T-helper 1 cell (primary cell): ENCODE measurements at places on chromosomes 7 and 10.
A peak's percentile ranks its signal among the peaks of the same experiment; 100 is the strongest.

DNA sequence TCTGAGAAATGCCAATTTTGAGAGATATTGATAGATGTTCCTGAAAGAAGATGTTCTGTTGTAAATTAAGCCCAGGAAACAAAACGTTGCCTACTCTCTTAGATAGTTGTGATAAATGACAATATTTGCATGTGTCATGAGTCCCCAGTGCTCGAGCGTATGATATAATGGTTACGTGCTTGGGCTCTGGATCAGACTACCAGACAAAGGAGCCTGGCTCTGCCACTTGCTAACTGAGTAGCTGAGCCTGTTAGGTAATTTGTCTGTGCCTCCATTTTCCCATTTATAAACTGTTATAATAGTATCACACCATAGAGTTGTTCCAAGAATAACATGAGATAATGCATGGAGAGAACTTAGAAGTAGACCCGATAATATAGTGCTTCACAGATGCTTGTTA, 1.8 kb downstream of the A1CF start:
- no peak for DNase-seq

- peak; percentile 46 for DNase-seq
Observed at GRCh38 chr7:39589323-39590111, 23.3 kb downstream of the YAE1 start.

DNA sequence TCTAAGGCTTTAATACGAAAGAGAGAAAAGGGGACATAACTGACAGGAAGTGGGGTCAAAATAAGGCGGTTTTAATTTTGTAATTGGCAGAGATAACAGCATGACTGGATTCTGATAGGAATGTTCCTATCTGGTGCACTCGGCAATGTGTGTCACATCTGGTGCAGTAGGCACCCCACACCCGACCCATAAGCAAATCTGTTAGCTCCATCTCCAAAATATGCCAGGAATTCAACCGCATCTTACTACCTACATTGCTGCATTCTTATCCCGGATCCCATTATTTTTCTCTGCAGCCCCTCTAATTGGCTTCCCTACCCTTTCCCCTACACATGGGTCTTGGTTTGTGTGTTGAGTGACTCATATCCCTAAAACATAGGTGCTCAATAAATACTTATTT, 19.1 kb upstream of the GALNT11 start:
- DNase-seq, result no peak

- DNase-seq, result no peak
Observed at GRCh38 chr7:148935451-148935850, 51.4 kb upstream of the EZH2 start.

GRCh38 chr10:12400266-12400931, 51.1 kb downstream of the CAMK1D start:
- no peak for DNase-seq

DNA sequence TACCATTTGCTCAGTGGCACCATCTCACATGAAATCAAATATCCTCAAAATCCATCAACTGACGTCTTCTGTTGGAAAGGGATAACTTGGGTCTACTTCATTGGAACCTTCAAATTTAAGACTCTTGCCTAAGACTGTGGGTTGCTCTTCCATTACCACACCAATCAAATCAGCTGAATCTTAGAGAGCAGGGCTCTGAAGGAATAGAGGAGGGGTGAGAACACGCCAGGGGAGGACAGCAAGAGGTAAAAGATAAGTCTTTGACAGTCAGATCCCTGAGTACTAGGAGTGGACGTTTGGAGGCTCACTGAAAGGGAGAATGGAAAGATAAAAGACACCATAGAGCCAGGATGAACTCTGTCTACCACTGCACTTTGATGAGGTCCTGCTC, 107.5 kb downstream of the CCDC71L start:
- DNase-seq, result no peak

DNA sequence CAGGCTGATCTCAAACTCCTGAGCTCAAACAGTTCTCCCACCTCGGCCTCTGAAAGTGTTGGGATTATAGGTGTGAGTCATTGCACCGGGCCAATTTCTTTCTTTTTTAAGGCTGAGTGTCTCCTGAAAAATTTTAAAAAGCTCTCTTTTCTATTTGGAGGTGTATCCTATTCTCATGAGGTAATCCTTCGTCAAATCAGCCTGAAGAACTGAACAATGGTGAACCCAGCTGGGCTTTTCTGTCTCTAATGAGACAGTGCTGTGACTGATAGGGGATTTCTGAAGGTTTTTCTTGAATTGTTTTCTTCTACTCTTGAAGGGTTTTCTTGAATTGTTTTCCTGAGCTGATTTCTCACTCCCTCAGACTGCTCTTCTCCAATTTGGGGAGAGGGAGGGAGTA, 30.9 kb upstream of the CALU start:
- no peak for DNase-seq

GRCh38 chr7:26331113-26331512, 39.5 kb downstream of the SNX10 start:
- no peak for DNase-seq

DNA sequence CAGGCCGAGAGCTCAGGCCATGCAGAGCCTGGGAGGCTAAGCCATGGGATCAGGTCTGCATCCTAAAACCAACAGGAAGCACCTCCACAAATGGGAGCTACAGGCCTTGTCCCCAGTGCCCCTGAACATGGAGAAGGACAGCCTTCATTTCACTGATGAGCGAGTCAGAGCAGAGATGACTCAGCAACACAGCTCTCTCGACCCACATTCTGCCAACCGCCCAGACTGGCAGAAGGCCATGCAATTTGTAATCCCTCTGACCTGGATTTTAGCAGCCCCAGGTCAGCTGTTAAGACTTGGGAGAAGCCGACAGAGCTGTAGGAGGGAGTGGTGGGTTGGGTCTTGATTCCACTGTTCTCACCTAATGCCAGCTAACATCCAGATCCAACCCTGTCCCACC, 25.5 kb downstream of the VOPP1 start:
- no peak for DNase-seq

- no peak for DNase-seq
Observed at GRCh38 chr7:26664735-26665416, 199.5 kb downstream of the SKAP2 start.

GRCh38 chr10:31129271-31129670, 97.6 kb upstream of the ZNF438 start:
- DNase-seq, result no peak

DNA sequence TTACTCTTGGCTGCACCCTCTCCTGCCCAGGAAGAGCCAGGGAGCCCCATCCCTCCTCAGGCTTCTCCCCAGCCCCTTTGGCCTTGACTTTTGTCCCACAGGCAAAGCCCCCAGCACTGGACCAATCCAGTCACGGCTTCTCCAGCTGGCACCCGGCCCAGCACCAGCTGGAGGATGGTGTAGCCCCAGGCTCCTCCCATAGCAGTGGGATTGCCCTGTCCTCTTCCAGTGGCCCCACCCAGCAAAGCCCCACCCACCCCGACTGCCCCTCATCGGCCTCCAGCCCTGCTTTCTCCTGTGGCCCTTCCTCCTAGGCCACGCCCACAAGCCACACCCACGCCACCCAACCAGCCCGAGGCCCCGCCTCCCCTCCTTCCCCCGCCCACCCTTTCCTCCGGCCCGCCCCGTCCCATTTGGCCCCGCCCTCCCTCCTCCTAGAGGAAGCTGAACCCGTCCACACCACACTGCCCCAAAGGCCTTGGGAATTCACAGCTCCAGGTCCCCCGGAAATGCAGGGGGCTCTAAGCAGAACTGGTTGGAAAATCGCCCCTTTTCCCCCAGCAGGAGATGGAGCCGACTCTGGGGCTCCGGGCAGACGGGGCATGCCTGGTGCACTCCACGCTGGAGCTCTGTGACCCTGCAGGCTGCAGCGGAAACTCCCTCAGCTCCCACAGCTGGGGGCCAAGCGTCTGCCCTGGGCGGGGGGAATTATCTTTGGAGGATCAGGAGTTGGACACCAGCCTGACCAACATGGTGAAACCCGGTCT, 25.2 kb downstream of the GET4 start:
- peak; percentile 22 for DNase-seq

DNA sequence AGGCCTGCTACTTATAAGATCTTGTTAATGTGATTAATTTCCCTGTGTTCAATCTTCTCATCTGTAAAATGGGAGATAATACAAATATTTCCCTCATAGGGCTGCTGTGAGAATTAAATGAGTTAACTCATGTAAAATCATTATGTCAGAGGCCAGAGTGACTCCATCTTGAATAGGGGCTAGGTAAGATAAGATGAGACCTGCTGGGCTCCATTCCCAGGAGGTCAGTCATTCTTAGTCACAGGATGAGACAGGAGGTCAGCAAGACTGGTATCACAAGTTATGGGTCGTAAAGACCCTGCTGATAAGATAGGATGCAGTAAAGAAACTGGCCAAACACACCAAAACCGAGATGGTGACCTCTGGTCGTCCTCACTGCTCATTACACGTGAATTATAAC, 200.7 kb downstream of the CYP26A1 start:
- no peak for DNase-seq

DNA sequence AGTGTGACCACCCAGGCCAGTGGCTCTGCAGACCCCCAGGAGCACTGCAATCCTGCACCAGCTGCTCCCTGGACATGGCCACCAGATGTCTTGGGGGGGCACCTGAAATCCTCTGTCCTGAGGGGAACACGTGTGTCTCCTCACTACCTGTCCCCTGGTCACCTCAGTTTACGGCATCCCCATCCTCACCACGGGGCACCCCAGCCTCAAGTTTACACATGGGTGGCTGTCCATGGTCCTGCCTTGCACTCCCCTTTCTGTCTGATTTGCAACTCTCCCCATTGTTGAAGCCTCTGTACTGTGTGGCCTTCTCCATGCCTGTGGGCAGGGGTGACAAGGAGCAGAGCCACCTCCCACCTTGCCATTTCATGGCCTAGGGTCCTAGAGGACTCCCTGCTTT, 67.2 kb downstream of the RAMP3 start:
- DNase-seq, result no peak

GRCh38 chr7:35384761-35385700, 131.1 kb upstream of the TBX20 start:
- DNase-seq, result no peak

DNA sequence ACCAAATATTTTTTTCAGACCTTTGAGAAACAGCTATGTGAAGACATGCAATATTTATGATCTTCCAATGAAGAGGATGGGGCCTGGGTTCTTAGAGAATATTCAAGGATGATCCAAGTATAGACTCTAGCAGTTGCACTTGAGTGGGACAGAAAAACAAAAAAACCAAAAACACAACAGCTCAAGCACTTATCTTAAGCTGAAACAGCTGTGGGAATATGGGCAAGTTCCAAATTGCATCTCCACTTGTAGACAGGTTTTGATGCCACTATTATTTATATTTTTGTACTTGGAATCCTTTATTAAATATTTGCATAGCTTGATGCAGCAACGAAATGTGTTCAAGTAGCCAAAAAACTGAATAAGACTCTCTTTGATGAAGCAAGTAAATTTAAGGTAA, 2.2 kb upstream of the PDK4 start:
- DNase-seq, result no peak

- no peak for DNase-seq
Observed at GRCh38 chr7:151424799-151425198, 15.0 kb upstream of the WDR86 start.

DNA sequence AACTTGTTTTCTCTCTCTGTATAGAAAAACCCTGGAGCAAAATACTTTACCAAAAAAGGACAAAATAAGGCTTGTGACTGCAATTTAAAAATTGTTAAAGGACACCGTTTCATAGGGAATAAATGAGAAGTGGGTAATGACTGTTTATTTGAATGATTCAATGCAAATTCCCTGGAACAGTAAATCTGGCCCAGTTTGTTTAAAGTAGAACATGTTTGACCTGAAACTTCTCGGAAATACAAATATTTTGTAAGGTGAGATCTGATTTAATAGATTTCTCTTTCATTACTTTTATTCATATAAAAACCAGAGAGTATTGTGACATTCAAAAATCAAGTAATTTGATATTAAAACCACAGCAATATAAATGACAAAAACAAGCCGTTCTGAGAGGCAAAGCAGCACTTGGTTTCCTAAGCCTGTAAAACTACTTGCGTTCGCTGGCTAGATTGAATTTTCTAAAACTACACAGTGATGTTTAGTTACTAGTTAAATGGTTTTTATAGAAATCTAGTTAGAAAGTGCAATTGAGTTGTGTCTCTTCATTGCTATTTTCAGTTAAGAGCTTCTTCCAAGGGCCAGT, 76.8 kb upstream of the PITRM1 start:
- DNase-seq, result no peak

- DNase-seq, result no peak
Observed at GRCh38 chr7:34762764-34763163, 104.7 kb downstream of the NPSR1 start.
